ENCODE measurements at places on chromosomes 5 and 9.

GRCh38 chr5:59358005-59358861 is 535.3 kb downstream of the PDE4D start:
- no peak for DNase-seq

GRCh38 chr9:35415402-35416097 is 74.4 kb upstream of the RUSC2 start:
- DNase-seq: no peak

DNA sequence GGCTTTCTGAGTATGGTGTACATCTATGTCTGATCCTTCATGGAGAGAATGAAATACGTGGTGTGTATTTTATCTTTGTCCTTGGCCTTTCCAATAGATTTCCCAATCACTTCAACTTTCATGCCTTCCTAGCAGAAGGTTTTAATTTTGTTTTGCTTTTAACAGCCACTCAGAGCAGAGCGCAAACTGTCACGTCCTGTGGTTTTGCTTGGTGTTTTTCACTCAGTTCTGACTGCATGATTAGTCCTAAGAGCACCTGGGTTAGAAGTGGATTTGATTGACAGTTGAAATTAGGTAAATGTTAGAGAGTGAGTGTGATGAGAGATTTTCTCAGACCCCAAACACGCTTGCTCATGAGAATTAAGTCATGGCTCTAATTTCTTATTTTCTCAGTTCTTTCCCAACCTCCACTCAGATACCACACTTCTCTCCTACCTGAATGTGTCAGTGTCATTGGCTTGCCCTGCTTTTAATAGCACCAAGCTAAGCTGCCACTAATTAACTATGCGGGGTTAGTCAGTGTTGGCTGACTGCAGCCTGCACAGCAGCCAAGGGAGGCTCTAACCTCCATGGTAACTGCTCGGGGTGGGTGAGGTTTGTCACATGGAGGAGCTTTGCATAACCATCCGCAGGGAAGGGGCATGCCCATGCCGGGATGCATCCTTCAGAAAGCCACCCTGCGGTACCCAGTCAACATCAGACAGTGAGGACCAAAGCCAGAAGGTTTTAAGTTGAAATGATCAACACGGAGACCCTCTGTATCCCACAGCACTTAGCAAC is 173.4 kb downstream of the NR3C1 start:
- DNase-seq: no peak

- no peak for DNase-seq
Observed at GRCh38 chr9:2407450-2407849, 214.1 kb upstream of the VLDLR start.

DNA sequence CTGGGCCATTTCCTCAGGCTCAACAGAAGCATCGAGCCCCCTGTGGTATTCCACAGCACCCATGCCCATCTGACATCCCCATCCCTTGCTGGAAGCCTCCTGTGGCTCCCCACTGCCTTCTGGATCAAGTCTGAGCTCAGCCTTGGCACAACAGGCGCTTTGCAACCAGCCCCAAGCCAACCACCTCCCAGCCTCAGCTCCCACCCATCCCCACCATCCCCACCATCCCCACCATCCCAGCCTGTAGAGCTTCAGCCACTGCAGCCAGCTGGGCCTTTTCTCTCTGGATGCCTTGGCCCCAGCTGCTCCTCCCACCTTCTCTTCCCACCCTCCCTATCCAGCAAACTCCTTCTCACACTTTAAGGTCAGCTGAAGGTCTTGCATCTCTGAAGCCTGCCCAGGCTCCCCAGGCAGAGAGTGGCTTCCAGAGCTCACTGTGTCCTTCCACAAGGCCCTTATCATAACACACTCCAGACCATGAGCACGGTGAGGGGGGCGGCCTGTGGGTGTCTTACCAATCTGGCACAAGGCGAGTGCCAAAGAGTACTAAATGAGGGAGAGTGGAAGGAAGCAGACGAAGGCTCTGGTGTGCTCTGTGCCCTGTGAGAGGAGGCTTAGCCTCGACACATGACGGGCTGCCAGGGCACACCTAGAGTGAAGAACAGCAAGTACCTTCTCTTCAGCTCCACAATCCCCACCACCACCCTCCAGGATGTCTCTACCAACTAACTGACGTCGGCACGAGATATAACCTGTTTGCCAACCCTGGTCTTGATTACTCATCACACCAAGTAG is 6.5 kb downstream of the HIGD2A start:
- DNase-seq: no peak

DNA sequence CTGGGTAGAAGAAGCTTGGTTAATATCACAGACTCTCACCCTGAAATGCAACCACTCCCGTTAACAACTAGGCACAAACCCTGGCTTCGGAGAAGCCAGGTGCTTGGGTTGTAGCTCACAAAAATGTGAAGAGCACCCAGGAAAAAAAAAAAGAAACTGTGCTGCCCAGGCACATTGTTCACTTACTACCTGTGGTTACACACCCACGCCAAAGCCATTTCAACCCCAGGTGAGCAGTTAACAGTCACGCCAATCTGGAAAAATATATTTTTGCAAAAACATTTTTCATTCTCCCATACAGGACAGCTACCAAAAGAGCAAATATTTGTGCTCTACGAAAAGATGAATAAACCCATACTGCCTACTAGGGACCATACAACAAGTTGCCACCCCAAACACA is 49.2 kb downstream of the SIL1 start:
- DNase-seq: no peak

DNA sequence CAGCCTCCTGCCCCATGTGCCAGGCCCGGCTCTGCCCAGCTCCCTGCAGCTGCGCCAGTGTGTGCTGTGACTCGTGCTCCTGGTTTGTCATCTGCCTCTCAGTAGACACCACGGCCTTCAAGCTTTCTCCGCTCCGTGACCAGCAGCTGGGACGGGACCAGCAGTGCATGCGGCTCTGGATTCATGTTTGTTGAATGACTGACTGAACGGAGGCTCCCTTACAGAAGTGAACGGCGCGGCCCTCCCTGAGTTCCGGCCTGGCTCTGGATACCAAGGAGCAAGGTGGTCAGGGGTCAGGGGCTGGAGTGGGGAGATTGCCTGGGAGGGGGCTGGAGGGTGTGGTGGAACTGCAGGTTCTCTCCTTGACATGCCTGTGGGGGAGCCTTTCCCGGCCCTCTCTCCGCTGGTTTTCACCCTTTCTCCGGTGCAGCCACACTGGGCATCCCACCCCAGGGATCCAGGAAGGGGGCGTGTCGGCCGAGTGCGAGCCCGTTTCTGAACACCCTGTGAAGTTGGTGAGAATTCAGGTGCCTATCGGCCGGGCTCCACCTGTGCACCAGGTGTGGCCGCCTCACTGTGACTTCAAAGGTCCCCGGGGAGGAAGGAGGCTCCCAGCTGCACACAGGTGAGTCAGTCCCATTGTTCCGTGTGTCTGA is 11.1 kb upstream of the CEP72 start:
- no peak for DNase-seq

GRCh38 chr9:91428436-91428835 is 4.8 kb upstream of the NFIL3 start:
- no peak for DNase-seq

DNA sequence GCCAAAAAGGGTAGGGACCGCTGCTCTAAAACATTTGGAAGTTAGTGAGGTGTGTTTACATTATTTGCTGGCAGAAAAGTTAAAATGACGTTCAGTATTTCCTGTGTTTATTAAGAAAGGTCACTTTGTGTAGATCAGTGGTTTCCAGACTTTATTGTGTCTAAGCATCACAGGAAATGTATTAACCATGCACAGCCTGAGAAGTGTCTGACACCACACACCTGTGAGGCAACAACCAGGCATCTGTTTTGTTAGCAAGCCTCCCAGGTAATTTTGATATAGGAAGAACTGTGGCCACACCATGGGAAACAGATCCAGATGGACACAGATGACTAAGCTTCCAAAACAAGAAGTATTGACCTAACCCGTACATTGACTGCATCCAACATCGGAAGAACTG is 12.0 kb downstream of the TTC1 start:
- DNase-seq: no peak

DNA sequence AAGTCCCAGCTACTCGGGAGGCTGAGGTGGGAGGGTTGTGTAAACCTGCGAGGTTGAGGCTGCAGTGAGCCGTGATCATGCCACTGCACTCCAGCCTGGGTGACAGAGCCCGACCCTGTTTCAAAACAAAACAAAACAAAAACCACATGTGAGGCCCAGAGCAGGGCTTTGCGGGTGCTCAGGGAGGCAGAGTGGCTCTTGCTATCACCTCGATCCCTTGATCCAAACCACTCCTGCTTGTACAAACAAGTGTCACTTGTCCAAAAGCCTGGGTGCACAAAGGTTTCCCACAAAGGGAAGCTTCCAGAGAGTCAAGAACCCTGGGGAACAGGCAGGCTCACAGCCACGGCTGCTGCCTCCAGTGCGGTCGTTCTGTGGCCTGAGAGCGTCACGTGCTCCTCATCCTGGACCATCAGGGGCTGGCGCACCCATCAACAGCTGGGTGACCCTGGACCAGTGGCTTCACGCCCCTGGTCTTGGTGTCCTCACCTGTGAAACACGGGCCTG is 162.7 kb downstream of the C9orf50 start:
- no peak for DNase-seq

Data from HuH-7.5 (cell line).